ENCODE measurements at places on chromosomes 6 and 20.

GRCh38 chr6:30167101-30167500, 3.8 kb downstream of the TRIM15 start:
- DNase-seq, result peak; percentile 40

GRCh38 chr6:156827382-156827781, 50.2 kb downstream of the ARID1B start:
- DNase-seq, result no peak

DNA sequence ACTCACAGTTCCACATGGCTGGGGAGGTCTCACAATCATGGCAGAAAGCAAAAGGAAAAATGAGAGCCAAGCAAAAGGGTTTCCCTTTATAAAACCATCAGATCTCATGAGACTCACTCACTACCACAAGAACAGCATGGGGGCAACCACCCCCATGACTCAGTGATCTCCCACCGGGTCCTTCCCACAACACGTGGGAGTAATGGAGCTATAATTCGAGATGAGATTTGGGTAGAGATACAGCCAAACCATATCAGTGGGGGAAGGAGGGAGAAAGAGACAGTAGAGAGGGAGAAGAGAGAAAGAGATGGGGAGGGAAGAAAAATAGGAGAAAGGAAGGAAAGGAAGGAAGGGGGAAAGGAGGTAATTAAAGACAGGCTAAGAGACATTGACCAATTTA, 30.1 kb downstream of the GMDS start:
- DNase-seq, result no peak

- no peak for DNase-seq
Measured at GRCh38 chr6:127100510-127101140, 17.8 kb upstream of the RSPO3 start.

- DNase-seq, result peak; percentile 57
Measured at GRCh38 chr6:107731422-107732319, 92.4 kb downstream of the SCML4 start.

Measured in activated naive CD4-positive, alpha-beta T cell treated with anti-CD3 and anti-CD28 coated beads, Interleukin-2, amount 10 ng/mL, durations not matched to agents 7 days and 5 days (primary cell).